Amygdala (tissue), 56 donors: ENCODE measurements at places on chromosomes 13 and 19.

GRCh38 chr19:33405553-33406461 lies 32.3 kb downstream of the CEBPG start:
- DNase-seq = no peak

DNA sequence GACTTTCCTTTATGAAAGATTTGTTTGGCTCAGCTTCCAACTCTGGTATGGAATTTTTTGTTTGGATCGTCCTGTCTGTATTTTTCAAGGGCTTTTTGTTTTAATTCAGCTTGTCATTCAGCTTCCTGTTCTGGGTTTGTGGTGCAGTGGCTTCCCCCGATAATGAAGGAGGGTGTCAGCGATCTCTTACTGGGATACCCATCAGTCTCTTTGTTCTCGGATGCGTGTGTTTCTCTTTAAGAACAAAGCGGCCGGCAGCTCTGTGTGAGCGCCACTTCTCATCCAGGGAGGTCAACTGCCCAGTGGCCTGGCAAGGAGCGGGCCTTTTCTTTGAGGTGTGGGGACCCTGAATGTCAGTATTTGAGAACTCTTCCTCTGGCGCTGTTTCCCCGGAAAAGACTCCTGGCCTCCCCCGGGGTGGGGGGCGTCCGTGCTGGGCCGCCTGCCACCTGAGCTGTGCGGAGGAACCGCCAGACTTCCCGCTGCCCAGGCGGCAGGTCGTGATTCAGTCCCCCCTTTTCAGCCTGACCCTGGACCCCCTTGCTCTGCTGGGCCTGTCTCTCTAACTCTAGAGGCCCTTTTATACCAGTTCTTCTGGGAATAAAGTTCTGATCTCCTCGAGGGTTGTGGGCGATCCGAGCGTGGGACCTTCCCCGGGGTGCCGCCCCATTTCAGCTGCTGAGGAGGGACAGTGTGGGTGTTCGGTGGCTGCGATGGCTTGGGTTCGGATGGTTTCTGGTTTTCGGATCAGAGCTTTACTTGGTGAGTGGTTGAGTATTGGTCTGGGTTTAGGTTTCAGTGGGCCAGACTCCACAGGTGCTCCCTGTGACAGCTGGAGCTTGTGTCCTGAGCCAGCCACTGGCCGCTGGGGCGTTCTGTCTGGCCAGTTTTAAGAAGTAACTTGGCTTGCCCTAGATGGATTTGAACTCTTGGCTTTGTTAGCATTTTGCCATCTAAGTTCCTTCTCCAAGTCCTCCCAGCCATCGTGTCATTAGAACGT lies 3.4 kb downstream of the SF3A2 start:
- no peak for DNase-seq

GRCh38 chr13:50326811-50327210 lies 311.6 kb downstream of the KCNRG start:
- DNase-seq = no peak

DNA sequence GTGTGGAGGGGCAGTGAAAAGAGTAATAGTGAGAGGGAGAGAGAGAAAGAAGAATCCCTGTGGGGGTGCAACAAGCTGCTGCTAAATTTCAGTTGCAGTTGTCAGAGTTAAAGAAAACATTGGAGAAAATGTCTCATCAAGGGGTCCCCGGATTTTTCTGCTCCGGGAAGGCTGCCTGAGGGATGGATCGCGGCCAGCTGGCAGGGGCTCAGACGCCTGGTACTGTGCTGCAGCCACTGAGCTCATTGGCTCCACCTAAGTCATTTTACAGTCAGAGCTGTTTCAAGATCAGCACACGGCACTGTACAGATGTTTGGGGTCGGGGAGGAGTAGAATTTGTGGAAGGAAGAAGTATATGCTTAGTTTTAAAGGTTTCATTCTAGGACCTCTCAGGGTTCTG lies 106.2 kb downstream of the SHISA2 start:
- no peak for DNase-seq

DNA sequence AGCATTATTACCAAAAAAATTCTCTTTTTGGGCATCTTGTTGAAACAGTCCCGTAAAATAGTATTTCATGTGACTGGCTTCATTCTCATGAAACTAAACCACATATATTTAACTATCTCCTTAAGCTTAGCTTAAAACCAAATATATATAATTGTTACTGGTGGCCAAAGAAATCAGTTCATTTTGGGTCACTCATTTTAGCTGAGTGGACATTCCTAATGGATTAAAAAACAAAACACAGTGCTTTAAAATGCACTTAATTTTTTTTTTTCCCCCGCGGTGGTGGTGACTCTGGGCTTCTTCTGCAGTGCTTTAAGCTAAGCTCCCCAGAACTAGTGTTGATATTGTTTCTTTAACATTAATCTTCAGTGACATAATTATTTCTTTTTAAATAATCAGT lies 540.1 kb downstream of the GPC6 start:
- no peak for DNase-seq

DNA sequence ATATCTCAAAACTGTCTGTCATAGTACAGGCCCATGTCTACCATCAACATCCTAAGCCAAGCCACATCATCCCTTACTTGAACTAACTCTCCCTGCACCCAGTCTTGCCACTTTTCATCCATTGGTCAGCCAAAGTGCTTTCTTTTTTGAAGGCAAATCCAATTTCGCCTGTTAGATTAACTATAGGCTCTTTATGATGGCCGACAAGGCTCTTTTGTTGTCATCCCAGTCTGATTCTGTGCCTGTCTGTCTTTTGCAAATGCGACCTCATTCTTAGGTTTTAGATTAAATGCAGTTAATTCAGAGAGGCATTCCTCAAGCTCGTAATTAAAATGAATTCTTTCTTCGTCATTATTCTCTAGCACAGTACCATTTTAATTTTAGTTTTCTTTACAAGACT lies 148.3 kb downstream of the HS6ST3 start:
- no peak for DNase-seq

DNA sequence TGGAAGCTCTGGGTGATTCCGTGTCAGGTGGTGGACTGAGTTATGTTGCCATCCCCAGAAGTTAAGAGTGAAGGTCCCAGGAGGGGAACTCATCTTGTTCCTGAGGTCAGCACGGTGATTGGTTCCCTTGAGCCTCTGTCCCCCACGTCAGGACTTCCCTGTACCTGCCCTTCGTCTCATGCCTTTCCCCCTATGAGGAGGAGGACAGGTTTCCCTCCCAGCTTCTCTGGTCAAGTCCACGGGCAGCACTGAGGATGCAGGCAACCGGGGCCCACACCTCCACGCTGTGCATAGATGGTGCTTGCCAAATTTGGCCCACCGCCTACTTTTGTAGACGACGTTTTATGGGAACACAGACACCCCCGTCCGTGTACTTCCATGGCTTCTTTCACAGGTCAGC lies 42.7 kb downstream of the TEX29 start:
- DNase-seq = no peak

- no peak for DNase-seq
Measured at GRCh38 chr19:41811036-41811435, 14.6 kb downstream of the CEACAM3 start.

DNA sequence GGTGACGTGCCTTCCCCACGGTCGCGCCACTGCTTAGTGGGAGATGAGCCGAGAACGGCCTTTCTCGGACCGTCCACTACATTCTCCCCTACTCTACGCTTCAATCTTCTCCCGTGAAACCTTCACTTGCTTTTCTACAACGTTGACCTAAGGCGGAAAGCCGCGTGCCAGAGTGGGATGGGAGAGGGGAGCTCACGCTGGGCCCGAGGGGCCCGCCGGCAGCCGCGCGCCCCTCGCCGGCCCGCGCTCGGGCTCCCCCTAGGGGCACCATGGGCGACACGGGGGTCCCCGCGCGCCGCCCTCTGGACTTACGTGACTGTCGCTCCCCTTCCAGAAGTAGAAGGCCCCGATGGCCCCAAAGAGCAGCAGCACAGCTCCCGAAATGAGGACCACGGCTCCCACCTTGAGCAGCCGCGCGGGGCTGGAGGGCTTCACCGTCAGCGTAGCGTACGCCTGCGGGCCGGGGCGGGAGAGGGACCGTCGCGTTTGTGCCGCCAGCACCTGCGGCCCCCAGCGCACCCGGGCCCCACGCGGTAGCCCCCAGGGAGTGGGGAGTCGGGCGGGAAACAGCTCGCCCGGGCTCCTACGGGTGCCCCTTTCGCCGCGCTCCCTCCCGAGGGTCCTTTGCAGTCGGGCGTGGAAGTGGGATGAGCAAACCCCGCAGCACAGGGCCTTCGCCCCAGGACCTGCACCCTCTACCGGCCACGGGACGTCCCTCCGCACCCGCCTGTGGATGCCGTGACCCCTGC lies 727 bp downstream of the CNMD start:
- DNase-seq = peak; percentile 8

DNA sequence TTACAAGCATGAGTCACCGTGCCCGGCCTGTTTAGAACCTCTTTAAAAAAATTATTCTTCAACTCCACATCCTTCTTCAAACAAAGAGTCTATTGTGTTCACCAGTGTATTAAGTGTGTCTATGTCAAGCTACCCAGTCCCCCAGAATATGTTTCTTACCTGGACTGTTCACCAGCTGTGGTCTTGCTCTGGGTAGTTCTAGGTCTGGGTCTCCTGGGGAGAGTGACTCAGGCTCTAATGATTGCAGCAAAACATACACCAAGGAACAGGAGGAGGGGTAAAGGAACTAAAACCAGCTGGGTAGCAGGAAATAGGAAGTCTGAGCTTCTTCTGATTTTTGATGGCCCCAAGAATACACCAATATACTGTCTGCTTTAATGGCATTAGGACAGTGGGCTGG lies at the start of gene FPR1:
TSS of gene FPR1 (minus strand) at position 224 of the 400 bp plus-strand sequence. CDS start 4,884 bp downstream, outside the sequence.
- no peak for DNase-seq

DNA sequence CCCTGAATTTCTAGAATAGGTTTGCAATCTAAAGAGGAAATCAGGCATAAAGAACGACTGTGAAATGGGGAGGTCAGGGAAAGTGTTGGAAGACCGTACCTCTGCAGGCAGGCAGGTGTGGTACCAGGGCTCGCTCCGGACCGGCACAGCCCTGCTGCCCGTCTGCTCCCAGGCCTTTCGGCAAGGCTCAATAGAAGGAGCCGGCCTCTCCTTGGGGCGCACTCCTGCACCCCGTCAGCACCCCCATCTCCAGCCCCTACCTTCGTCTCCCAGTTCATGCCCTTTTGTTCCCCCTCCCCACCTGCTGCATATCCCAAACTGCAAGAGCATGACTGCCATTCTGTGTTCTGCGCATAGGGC lies 139.8 kb upstream of the SOX1 start:
- DNase-seq = no peak

GRCh38 chr13:79874396-79875360 lies 393.7 kb downstream of the NDFIP2 start:
- DNase-seq = no peak

DNA sequence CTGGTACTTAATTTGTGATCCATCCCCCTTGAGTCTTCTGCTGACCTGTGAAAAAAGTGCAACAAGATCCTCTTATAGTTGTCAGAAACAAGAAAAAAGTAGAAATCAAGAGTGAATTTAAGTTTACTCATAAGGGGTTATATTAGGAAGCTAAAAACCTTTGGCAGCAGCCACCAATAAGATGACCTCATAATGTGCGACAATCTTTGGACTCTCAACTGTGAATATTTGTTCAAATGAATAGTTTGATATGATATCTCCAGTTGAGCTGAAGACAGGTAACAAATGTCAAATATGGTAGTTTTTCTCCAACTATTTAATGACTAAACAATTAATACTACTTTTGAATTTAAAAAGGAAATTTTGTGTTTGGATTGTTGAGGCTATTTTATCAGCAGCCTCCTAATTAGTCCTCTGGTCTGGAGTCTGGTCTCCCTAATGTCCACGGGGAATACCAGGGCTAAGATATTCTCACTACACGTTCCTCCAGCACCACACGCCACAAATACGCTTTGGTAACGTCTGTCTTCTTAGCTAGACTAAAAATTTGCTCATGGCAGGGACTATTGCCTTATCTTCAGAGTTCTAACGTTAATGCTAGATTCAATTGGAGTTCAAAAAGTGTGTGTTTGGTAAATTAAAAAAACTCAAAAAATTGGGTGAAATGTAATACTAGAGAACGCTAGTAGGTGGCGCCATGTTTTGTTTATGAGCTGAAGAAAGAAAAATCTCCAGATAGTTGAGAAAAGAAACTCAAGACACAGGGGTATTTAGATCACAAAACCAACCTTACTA lies 51.0 kb upstream of the PDX1 start:
- no peak for DNase-seq

GRCh38 chr13:42494157-42494556 lies 79.8 kb upstream of the TNFSF11 start:
- DNase-seq = no peak

- no peak for DNase-seq
Measured at GRCh38 chr13:82878536-82878935, 1003.7 kb downstream of the SLITRK1 start.

GRCh38 chr13:46675016-46675415 lies 121.9 kb downstream of the ESD start:
- no peak for DNase-seq
